ENCODE measurements at places on chromosomes 13 and 19.
A peak's percentile ranks its signal among the peaks of the same experiment; 100 is the strongest.

- no peak for DNase-seq
These were observed 3.6 kb upstream of the ONECUT3 start for GRCh38 chr19:1749373-1750342.

DNA sequence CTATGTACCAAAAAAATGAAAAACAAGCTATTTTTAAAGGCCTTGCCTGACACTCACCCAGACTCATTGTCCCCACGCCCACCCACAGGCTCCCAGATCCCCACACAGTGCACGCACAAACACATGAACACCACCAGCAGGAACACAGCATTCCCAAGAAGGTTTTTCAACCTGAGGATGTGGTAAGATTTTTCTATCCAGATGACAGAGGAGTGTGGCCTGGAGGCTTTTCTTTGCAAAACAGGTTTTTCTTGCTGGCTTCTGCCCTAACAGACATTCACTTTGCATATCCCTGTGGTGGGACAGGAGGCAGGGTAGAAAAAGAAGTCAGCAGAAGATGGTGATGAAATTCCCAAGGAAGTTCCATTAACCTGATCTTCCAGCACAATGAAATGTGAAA, 97.8 kb downstream of the KLF12 start:
- no peak for DNase-seq

DNA sequence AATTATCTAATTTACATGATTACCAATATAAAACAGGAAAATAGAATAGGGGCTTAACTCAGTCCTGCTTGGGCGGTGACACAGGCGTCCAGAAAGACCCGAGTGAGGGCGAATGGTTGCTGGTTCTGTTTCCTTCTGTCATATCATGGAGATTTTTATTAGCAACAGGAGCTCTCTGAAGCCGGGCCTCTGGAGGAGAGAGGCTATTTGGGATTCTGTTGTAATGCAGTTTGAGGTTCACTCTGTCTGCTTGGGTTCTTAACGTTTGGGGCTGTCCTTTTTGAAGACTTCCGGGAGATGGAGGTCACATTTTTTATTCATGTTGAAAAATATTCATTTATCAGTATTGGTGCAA, 115.7 kb upstream of the ZNF536 start:
- DNase-seq, result no peak

GRCh38 chr19:44574186-44574950, 39.0 kb upstream of the IGSF23 start:
- no peak for DNase-seq

DNA sequence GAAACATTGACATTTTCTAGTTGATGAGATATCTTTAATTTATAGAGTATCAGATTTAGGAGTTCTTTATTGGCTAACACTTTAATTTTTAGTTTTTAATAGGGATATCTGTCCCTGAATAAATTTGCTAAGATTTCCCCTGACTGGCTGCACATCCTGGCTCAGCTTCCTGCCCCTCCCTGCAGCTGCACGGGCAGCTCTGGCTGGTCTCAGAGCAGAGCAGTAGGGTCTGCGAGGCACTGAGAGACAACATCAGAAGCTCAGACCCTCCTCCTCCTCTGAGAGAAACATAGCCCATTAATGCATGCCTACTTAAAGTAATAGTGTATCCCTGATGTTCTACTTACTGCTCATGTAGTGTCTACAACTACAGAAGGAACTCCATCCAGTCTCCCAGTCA, 139.2 kb downstream of the TNFSF13B start:
- no peak for DNase-seq

DNA sequence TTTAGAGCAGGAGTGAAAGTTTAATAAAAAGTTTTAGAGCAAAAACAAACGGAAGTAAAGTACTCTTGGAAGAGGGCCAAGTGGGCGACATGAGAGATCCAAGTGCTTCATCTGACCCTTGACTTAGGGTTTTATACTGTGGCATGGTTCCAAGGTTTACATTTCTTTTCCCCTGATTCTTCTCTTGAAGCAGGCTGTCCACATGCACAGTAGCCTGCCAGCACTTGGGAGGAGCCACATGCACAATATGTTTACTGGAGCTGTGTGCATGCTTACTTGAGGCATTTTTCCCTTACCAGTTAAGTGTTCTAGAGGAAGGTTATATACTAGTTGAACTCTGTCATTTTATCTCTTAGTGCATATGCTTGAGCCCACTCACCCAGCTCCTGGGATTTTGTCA, 295.6 kb downstream of the TBC1D4 start:
- DNase-seq, result no peak

GRCh38 chr13:92390217-92390616, 836.4 kb upstream of the GPC6 start:
- DNase-seq, result peak; percentile 95

GRCh38 chr13:112525356-112525945, 62.5 kb downstream of the TUBGCP3 start:
- no peak for DNase-seq

DNA sequence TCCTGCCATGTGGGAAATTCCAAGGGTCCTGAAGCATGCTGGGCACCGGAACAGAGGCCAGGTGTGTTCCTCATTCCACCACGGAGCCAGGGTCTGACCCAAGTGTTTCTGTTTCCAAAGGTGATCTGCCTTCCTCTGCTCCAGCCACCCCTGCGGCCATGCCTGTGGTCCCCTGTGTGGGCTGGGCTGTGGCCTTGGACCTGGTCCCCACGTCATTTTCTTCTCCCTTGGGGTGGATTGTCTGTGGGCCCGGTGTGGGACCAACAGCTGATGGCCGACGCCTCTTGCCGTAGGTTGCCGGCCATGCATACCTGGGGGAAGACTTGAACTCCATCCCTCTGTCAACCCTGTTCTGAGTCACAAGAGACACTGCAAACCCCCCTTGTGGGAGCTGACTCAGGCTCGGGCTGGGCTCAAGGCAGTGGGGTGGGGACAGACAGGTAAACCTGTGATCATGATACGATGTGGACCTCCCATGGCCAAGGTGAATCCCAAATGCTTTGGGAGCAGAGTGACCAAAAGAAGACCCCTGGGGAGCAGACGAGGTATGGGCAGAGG, 35.0 kb downstream of the ATP11A start:
- no peak for DNase-seq

GRCh38 chr13:113774177-113775107, 15.4 kb downstream of the TMEM255B start:
- DNase-seq, result no peak

GRCh38 chr19:4533334-4533733, 1.7 kb downstream of the PLIN5 start:
- DNase-seq, result no peak
